NCI-H1092 (cell line): ENCODE measurements at places on chromosomes 11 and 22.

- DNase-seq: no peak
These were observed 98.7 kb downstream of the SWAP70 start for GRCh38 chr11:9762531-9762930.

GRCh38 chr11:12161137-12161536 is 50.7 kb downstream of the MICAL2 start:
- DNase-seq: no peak

- no peak for DNase-seq
These were observed 13.7 kb downstream of the GDPD4 start for GRCh38 chr11:77287615-77288273.

DNA sequence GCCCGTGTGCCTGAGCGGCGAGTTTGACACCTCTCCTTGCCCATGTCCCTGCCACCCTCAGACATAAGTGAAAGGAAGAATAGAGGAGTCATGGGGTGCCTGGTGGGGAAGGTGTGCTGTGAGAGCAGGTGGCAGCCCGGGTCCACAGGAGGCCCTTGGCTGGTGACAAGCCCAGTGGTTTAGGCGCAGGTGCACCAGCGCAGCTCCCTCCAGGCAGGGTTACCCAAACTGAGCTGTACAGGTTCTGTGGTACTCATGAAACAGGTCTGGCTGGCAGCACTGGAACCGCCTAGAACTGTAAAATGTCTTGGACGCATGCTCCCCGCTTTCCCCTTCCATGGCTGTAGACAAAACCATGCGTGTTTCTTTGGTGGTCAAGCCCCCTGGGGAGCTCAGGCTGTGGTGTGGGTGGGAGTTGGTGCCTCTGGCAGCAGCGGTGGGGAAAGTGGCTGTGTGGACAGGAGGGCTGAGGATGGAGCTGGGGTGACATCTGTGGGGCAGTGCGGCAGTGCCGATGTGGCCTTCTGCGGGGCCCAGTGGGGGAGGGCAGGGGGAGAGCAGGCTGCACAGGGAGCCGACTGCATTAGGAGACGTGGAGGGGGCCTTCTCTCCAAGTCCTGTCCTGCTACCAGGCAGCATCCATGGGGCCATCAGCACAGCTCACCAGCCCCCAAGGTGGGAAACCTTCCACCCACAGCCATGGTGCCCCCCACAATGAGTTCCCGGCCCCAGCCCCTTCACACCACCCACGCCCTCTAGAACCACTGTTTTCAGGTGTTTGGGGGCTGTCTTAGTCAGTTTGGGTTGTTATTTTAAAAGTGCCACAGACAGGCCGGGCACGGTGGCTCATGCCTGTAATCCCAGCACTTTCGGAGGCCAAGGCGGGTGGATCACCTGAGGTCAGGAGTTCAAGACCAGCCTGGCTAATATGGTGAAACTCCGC is 5.6 kb upstream of the GTSE1 start:
- DNase-seq: no peak

GRCh38 chr22:29231971-29232959 is 26.6 kb downstream of the EMID1 start:
- no peak for DNase-seq

DNA sequence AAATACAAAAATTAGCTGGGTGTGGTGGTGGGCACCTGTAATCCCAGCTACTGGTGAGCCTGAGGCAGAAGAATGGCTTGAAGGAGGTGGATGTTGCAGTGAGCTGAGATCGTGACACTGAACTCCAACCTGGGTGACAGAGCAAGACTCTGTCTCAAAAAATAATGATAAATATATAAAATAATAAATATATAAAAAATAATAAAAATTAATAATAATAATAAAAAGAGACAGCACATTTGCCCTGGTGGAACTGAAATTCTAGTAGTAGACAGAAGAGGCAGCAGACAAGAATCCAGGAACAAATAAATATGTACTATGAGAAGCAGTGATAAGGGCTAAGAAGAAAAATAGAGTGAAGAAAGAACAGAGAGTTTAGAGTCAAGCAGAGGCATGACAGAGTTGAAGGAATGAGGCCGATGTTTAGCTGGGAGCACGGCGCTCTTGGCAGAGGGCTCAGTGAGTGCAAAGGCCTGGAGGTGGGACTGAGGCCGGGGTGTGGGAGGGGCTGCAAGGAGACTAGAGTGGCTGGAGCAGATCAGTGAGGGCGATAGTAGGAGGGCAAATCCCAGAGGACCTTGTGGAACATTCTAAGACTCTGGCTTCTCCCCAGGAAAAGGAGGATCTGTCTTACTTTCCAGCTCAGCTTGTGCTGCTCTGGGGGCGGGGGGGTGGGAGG is 410.3 kb downstream of the MN1 start:
- no peak for DNase-seq

DNA sequence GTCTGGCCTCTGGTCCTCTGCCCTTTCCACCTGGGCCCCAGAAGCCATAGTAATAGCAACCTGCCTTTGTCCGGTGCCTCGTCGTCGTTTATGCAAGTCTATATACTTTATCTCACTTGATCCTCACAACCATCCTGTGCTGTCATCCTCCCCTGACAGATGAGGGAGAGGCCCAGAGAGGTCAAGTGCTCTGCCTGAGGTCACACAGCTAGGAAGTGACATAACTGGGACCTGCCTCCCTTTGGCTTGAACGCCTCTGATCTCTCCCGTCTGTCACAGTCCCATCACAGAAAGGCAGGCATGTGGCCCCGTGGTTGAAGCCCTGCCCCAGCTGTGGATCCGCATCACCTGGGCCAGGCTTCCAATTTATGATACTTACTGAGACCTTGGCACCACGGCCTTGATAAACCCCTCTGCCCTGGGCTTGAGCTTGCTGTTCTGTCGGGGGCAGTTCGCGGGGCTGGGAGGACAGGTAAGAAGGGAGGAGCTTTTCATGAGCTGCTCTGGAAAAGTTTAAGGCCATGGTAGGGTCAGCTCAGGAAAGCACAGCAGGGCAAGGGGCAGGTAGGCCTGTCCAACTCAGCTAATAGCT is 247.0 kb downstream of the ST3GAL4 start:
- no peak for DNase-seq

GRCh38 chr11:66289548-66290329 is 796 bp upstream of the YIF1A start:
- no peak for DNase-seq

DNA sequence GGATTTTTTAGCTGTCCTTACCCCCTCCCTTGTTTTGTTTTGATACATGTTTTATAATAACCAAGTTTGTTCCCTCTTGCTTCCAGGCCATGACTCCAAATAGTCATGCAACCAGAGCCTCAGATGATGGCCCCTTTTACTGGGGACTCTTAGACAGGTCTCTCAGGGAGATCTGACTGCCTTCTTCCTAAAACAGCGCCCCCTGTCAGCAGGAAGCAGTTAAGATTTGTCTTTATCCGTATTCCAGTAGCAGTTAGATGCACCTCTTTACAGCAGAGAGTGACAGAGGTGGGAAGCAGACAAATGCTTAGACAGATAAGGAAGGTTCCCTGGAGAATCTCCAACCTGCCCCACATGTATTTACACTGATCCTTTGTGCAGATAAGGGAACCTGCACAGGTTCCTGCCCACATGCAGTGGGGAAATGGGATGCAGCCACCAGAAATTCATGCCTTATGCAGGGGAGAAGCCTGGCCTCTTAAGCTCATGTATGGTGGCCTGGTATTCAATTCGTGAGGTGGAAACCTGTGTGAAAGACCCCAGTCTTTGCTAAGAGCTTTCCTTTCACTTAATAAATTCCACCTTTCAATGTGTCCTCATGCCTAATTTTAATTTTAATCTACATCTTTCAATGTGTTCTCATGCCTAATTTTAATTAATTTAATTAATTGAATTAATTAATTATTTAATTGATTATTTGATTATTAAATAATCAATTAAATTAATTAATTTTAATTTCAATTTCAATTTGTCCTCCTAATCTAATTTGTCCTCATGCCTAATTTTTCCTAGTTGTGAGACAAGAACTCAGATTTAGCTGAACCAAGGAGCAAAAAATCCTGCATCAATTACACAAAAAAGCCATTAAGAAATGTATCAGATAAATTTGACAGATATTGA is 11.5 kb upstream of the GLYAT start:
- DNase-seq: no peak

GRCh38 chr11:34051349-34052035 is at the start of gene CAPRIN1:
Gene CAPRIN1 (plus strand): TSS chr11:34051731. CDS start chr11:34052421, 690 bp downstream.
- DNase-seq: peak; percentile 93

GRCh38 chr11:120061761-120062560 is 76.0 kb downstream of the TRIM29 start:
- no peak for DNase-seq

- DNase-seq: no peak
These were observed 64.3 kb downstream of the CYB5R2 start for GRCh38 chr11:7609015-7609414.

- DNase-seq: no peak
These were observed 19.8 kb upstream of the SHANK2 start for GRCh38 chr11:71272161-71272560.

GRCh38 chr22:44855855-44856254 is 103.5 kb downstream of the ARHGAP8 start:
- DNase-seq: no peak

GRCh38 chr11:10627291-10627690 is 58.8 kb upstream of the LYVE1 start:
- DNase-seq: no peak
